ENCODE measurements at places on chromosomes 2 and 18.

DNA sequence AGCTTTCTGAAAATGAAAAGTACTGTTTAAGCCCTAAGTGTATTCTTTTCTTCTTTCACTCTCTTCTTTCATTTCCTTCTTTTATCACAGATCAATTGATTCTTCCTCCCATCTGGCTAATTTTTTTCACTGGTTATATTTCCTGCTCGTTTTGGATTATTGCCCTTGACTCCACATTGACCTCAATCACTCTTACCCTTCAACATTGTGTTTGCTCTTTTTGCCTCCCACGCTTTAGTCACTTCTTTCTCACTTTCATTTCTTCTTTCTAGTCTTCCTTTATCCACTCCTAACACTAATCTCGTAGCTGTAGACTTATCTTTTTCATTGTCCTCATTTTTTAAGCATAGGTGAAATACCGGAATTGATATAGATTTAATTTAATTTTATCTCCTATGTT is 320.3 kb upstream of the VRK2 start:
- no peak overlapping the region for H3K4me3 ChIP-seq
- H3K27ac ChIP-seq = no peak overlapping the region
- no peaks in the 10 kb centered on the region for H3K36me3 ChIP-seq
- H3K4me1 ChIP-seq = no peaks in the 10 kb centered on the region

GRCh38 chr2:1591461-1591770 is 152.9 kb downstream of the PXDN start:
- H3K27me3 ChIP-seq = peaks cover 31% of the 10 kb centered on the region
- no peak for DNase-seq
- H3K27ac ChIP-seq = no peak overlapping the region
- no peak overlapping the region for H3K4me3 ChIP-seq

DNA sequence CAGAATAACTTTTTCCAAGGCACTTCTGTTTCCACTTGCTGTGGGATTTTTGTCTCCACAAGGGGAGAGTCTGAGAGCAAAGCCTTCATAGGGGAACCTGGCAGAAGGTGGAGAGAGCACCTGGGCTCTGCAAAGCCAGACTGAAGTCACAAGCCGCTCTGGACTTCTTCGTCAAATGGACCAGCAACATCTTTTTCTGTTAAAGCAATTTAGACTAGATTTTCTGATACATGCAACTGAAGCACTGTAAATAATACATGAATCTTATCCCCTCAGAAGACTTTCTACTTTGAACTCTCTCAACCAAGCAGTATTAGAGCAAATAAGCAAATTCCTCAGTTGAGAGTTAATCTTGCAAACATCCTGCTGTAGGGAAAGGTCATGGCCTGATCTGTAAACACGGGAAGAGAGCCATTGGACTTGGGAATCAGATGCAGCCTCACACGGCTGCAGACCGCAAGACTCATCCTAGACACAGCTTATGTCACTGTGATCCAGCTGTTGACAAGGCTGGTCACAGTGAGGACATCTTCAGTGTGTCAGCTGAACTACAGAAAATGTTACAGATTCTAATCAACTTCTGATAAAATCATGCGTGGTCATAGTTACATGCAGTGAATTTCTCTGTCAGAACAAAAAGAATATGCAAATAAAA is 3.2 kb downstream of the SH3YL1 start:
- H3K27me3 ChIP-seq = no peaks in the 10 kb centered on the region
- peaks cover 12% of the 10 kb centered on the region for H3K4me1 ChIP-seq
- H3K4me3 ChIP-seq = no peak overlapping the region
- no peak overlapping the region for H3K27ac ChIP-seq

DNA sequence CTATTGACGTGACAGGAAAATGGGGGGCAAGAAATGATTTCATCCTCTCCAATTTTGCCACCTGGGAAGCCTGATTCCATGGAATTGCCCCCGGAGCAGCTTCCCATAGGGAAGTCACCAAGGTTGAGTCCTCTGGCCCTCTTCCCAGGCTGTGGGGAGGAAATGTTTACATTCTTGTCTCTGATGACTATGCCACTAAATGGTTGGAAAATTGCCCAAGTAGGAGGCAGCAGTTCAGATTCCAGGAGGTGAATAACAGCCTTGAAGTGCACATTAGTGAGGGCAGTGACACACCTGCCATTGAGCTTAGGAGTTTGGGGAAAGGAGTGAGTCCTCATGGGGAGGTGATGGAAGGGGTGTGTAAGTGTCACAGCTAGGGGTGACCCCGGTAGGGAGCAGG is 449.2 kb upstream of the DCC start:
- no peaks in the 10 kb centered on the region for H3K27me3 ChIP-seq
- no peak overlapping the region for H3K4me3 ChIP-seq
- DNase-seq = no peak
- H3K27ac ChIP-seq = no peak overlapping the region
- H3K4me1 ChIP-seq = no peaks in the 10 kb centered on the region
- H3K36me3 ChIP-seq = no peaks in the 10 kb centered on the region

GRCh38 chr18:28284132-28284531 is 107.2 kb upstream of the CDH2 start:
- H3K27me3 ChIP-seq = no peaks in the 10 kb centered on the region
- H3K4me3 ChIP-seq = no peak overlapping the region
- H3K27ac ChIP-seq = no peak overlapping the region
- no peak for DNase-seq

DNA sequence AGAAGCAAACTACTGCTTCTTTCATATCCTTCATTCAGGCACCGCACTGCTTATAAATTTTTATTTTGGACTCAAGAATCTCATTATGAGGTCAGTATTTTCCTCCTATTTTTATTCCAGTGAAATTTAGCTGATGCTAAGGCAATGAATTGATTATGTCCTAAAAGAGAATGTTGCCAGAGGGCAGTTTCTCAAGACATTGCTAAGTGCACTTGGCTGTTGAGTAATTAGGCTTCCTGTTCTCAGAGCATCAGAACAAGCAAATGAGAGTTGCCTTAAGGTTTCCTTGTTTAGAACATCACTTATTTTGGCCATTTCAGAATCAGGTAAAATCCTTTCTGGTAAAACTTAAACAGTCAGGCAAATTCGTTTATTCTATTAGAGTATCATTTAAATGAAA is 548.6 kb upstream of the ZEB2 start:
- peaks cover 4% of the 10 kb centered on the region for H3K27me3 ChIP-seq
- no peak overlapping the region for H3K27ac ChIP-seq
- DNase-seq = no peak
- no peaks in the 10 kb centered on the region for H3K4me1 ChIP-seq

- DNase-seq = no peak
- H3K4me3 ChIP-seq = no peak overlapping the region
- H3K27ac ChIP-seq = no peak overlapping the region
- H3K4me1 ChIP-seq = peaks cover 13% of the 10 kb centered on the region
These were observed 3.4 kb downstream of the RBBP8 start for GRCh38 chr18:22936515-22936914.

DNA sequence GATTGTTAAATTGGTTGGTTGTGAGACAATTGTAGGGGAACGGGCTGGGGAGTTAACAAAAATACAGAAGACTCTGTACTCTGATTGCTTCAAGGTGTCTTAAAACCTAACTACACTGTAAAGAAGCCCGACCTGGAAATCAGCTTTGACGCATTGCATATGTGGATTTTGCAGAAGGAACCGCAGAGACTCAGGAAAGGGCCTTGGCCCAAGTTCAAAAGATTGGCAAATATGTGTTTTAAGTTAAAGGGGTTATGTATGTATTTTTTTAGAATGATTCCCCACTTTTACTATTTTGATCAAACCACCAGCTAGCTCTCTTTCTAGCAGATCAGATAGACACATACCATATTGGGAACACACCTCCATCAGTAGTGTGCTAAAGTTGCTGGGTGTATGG is 18.0 kb upstream of the EDAR start:
- H3K36me3 ChIP-seq = no peaks in the 10 kb centered on the region
- H3K27me3 ChIP-seq = no peaks in the 10 kb centered on the region
- no peak for DNase-seq
- peaks cover 12% of the 10 kb centered on the region for H3K4me1 ChIP-seq

GRCh38 chr18:37320317-37320716 is 245.3 kb downstream of the CELF4 start:
- no peak overlapping the region for H3K27ac ChIP-seq
- H3K27me3 ChIP-seq = peaks cover 4% of the 10 kb centered on the region
- H3K4me1 ChIP-seq = no peaks in the 10 kb centered on the region
- DNase-seq = no peak

GRCh38 chr2:220043155-220043989 is 415.9 kb downstream of the SLC4A3 start:
- H3K4me3 ChIP-seq = no peak overlapping the region
- H3K36me3 ChIP-seq = no peaks in the 10 kb centered on the region
- no peak overlapping the region for H3K27ac ChIP-seq

All from activated naive CD8-positive, alpha-beta T cell treated with anti-CD3 and anti-CD28 coated beads for 36 hours (primary cell).